Stimulated activated CD8-positive, alpha-beta memory T cell treated with anti-CD3 and anti-CD28 coated beads, Interleukin-7, amount 100 ng/mL, for 1 hour (primary cell): ENCODE measurements at places on chromosomes 16 and 17.

GRCh38 chr16:20740007-20740883, 1.4 kb downstream of the THUMPD1 start:
- DNase-seq, result no peak

DNA sequence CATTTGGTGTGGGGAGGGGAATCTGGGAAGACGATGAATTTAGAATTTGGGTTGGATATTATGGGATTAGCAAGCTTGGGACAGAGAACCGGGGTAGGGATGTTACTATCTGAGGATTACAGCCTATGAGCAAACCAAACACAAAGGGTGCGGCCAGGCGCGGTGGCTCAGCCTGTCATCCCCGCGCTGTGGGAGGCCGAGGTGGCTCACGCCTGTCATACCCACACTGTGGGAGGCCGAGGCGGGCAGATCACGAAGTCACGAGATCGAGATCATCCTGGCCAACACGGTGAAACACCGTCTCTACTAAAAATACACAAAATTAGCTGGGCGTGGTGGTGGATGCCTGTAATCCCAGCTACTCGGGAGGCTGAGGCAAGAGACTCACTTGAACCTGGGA, 60.9 kb downstream of the VPS53 start:
- DNase-seq, result no peak

GRCh38 chr16:303760-304505, 21.0 kb downstream of the PDIA2 start:
- no peak for DNase-seq

GRCh38 chr17:49480836-49481615, 14.1 kb upstream of the NGFR start:
- no peak for DNase-seq

DNA sequence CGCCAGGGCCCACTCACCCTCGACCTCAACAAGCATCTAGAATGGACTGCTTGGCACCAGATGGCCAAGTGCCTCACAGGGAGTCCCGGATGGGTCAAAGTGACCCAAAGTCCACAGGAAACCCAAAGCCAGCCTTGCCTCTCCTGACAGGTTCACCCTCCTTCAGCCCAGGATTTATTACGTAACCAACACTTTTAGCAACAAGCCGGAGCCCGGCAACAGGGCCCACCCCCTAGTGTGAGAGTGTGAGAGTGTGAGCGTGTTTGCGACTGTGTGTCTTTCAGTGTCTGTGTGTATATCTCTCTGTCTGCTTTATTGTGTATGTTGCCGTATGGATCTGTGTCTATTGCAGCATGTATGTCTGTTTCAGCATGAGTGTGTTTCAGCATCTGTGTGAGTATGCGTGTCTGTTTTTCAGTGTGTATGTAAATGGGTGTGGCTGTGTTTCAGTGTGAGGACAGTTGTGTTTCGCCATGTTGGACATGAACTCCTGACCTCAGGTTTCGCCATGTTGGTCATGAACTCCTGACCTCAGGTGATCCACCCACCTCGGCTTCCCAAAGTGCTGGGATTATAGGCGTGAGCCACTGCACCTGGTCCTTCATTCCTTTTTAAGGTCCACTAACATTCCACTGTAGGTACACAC, 13.7 kb upstream of the PEMT start:
- DNase-seq, result no peak

DNA sequence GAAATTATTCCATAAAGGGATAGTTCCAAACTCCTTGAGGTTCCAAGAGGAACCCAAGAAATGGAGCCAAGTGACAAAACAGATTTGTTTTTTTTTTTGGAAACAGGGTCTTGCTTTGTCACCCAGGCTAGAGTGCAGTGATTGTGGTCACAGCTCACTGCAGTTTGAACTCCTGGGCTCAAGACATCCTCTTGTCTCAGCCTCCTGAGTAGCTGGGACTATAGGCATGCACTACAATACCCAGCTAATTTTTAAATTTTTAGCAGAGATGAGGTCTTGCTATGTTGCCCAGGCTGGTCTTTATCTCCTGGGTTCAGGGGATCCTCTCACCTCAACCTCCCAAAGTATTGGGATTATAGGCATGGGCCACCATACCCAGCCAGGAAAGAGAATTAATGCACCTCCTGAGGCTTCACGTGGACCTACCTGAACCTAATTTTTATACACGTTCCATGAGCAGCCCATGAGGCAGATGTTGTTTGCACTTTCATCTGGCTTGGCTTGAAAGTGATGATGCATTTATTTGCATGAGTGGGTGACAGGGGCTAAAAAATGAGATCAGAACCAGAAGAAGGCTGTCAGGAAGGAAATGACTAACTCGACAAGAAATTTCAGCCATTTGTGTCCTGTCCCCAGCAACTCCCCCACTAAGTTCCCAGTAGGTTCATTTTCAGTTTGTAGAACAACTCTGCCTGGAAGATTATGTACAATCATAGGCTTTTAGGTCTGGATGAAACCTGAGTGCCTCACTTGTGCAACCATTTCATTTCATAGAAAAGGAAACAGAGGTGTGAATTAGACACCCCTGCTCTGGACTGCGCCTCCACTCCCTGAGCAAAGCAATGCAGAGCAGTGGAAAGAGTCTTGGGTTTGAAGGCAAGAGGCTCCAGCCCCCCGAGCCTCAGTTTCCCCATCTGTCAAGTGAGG, 10.3 kb upstream of the IRF8 start:
- no peak for DNase-seq
